ENCODE measurements at places on chromosomes 2 and 18.
A peak's percentile ranks its signal among the peaks of the same experiment; 100 is the strongest.

DNA sequence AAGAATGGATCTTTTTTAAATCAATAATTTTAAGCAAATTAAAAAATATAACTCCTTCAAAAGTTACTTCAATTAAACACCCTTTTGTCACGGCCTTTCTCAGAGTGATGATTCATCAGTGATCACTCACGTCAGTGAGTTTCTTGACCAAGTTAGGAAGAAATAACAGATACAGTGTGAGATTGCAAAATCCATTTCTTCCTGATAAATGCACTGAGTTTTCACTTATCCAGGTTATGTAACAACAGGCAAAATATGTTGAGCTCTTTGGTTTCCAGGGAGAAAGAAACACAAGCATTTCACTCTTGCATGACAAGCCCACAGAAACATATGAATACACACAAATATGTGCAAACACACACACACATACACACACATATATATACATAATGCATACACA lies 195.9 kb upstream of the CYRIA start:
- no peak for DNase-seq

- no peak for DNase-seq
These were observed 438.3 kb downstream of the SPAG16 start for GRCh38 chr2:213722565-213722964.

- no peak for DNase-seq
These were observed 288.9 kb upstream of the ETAA1 start for GRCh38 chr2:67108231-67108630.

DNA sequence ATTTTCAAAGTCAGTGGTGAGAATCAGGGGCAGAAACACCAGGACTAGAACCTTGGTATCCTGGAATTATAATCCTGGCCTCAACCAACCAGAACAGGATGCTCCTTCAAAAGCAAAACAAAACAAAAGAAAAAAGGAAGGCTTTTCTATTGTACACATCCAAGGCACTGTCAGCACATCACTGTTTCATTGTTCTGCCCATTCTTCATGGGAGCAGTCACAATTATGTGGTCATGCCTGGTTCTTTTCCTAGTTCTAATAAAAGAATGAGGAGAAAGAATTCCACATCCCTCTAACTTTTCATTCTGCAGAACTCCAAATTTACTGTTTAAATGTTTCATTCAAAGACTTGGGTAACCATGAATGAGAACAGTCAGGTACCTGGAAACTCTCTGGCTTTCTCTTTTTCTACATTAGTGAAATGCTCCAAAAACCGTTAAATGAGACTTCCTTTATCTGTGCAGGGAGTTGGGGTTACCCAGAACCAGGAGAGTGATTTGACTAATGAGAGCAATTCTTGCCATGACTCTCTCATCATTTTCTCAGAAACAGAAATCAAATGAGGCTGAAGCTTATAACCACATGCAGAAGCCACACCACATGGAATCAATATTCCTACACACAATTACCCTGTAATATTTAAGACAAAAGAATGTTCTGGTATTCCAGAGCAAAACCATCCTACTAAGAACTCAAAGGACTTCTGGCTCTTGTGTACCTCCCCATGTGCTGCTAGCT lies 110.9 kb upstream of the CCDC150 start:
- no peak for DNase-seq

DNA sequence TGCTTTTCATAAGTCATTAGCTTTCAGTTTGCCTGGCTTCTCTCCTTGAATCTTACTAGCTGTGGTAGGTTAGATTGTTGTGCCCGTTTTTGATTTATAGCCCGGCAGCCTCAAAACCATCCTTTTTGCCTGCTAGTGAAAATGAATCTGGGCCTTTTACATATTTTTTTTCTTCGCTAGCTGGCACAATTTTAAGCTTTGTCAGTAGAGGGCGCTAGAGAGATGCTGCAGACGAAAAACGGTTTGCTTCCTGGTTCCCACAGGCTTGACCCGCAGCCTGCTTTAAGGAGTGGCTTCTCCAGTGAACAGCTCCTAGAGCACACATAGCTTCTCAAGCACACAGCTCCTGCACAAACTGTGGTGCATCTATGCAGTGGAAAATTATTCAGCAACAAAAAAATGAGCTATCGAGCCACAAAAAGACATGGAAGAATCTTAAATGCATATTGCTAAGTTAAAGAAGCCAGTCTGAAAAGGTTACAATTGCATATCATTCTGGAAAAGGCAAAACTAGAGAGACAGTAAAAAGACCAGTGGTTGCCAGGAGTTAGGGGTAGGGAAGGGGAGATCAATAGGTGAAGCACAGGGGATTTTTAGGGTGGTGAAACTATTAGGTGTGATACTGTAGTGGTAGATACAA lies 47.9 kb downstream of the E2F6 start:
- DNase-seq, result no peak

DNA sequence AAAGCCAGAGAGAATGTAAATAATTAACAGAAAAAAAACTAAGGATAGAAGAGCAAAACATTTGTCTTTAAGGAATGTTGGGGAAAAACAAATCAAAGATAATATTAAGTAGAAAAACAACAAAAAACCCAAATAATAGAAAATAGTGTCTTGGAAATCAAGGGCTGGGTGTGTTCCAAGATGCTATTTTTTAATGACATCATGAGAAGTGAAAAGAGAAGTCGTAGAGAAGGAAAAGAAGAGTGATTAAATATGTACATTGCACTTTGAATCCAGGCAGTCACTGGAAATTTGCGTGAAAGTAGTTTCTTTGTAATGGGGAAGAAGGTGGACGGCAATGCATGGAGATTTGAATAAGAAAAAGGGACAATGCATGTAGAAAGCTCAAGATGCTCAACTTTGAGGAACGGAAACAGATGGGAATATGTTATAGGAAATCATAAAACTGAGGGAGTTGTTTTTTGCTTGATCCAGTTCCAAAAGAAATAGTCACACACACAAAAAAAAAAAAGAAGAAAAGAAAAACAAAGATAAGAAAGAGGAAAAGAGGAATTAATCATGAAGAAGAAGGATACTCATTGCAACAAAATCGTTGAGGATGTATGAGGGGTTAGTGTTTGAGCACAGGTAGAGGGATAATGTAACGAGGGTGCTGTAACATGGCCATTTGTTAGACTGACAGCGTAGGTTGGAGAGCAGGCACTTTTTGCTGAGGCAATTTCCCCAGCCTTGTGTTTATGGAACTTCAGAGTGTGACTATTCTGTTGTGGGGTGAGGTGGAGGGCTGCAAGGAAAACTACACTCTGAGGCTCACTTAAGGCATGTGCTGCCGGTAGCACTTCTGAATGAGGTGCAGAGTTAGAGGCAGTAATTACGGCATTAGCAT lies 184.1 kb downstream of the CALCRL start:
- DNase-seq, result no peak

DNA sequence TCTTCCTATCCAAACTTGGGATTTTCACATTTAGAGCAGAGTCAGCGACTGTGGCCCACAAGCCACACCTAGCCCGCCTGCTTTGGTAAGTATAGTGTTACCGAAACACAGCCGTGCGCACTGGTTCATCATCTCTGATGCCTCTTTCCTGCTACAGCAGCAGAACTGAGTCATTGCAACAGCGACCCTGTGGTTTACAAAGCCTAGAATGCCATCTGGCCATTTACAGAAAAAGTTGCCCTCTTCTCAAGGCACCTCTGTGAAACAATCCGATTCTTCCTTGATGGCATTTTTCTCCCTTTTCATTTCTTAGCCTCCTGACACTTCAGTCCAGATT lies 10.7 kb upstream of the IAH1 start:
- DNase-seq, result peak; percentile 17

- no peak for DNase-seq
These were observed 8.6 kb upstream of the PDIA6 start for GRCh38 chr2:10820978-10821695.

DNA sequence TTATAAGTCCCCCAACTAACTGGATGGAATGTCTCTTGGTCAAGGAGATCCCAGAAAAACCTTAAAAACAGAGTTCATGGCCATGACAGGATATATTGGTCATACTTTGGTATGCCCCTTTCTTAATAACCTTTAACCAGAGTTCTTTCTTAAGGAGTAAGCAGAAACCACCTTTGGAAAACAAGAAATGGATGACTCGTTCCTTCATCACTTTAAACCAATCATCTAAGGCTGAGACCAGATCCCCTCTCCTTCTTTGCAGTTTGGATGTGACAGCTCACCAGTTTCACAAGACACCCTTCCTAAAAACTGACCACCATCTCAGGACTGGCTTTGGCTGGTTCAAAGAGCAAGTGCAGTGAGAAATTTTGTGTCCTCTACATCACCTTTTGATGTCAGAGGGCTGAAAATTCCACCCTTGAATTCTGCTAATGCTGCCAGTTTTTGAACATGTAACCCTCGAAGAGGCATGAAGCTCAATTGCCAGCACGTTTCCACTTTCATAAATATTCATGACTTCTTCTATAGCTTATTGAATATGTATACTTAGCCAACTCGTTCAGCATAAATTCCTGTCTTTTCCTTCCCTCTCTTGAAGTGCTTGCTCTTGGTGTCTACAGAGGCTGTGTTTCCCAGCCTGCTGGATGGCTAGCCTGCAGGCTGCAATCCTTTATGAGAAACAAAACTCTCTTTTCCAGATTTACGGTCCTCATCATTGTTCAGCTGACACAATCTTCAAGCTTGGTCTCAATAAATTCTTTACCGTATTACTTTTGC lies 1323.5 kb upstream of the TMEFF2 start:
- DNase-seq, result no peak

- no peak for DNase-seq
These were observed 18.9 kb downstream of the KRTCAP3 start for GRCh38 chr2:27461118-27461517.

GRCh38 chr2:23478933-23479683 lies 94.1 kb downstream of the KLHL29 start:
- no peak for DNase-seq

DNA sequence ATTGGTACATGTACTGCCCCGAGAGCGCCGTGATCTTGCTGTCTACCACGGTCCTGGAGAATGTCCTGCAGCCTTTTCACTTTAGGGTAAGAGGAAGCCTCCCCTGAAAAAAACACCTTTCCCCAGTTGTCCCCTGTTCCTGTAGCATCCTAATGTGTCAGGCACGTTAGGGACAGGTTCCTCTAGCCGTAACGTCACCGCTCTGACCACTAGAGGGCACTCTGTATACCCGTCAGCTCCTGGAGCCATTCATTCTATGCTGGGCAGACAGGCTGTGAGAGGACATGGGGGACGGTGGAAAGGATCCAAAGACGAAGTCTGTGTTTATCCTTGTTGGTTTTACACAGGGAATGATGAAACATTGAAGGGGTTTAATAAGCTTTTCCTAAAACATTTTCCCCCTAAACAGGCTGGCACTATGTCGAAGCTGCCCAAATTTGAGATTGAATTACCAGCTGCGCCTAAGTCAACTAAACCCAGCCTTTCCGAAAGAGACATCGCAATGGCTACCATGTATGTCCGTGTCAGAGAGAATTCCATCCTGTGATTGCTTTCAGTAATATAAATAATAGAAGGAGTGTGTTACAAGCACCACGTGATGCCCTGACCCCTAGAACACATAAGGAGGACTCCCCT lies 12.7 kb downstream of the RMC1 start:
- DNase-seq, result peak; percentile 51

Measured in stimulated activated CD8-positive, alpha-beta memory T cell treated with anti-CD3 and anti-CD28 coated beads, Interleukin-2, amount 100 ng/mL, for 48 hours (primary cell).